Foreskin keratinocyte (primary cell): ENCODE measurements at places on chromosomes 1 and 21. TPM values are rescaled to one million over a fixed set of nuclear protein-coding genes. Genes with fewer than 3 reads are reported as not detected.

GRCh38 chr1:229485318-229485717, 22.8 kb downstream of the NUP133 start:
- DNase-seq = no peak

CASZ1 gene
- 2.7 and 3.5 TPM in 2 replicates for polyA plus RNA-seq

GRCh38 chr1:194485432-194485831, 1299.0 kb upstream of the B3GALT2 start:
- DNase-seq = no peak

DNA sequence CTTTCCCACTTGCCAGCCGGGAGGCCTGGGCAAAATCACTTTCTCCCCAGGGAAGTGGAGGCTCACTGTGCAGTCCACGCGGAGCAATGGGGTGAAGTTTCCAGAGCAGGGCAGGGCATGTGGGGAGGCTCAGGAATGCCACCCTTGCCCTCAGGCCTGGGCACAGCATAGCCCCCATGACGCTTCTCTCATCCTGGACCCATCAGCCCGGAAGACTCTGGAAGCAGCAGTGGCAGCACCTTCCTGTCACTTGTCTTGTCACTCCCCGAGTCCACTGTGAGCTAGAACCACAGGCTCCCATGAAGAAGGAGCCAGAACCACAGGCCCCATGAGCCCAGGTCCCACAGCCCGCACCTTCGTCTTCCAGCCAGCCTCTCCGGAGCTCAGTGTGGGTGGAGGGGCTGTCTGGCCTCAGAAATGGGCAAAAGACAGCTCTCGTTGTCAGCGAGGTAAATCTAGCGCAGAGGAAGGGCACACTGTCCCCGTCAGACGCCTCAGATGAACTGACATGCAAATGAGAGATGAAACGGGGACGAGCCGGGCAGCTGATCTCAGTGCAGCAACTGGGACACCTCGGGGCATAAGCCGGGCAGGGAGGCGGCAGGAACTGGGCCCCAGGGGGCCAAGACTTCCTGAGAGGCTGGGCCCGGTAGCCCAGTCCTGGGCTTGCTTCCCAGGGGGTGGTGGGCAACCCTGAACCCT, 6.1 kb downstream of the PDE9A start:
- DNase-seq = no peak

DNA sequence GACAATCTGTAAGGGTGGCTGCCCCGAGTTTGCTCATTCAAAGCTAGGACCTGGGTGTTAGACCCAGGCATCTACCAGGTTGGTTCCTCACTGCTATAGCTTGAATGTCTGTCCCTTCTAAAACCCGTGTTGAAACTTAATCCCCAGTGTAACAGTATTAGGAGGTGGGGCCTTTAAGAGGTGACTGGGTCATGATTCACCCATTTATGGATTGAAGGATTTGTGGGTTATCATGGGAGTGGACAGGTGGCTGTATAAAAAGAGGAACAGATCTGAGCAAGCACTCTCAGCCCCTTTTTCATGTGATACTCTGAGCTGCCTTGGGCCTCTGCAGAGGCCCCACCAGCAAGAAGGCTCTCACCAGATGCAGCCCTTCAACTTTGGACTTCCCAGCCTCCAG, 29.4 kb downstream of the PSMG1 start:
- DNase-seq = no peak

GRCh38 chr1:175833502-175833901, 90.1 kb upstream of the TNR start:
- DNase-seq = no peak

- DNase-seq = no peak
These were observed 35.1 kb downstream of the LHX4 start for GRCh38 chr1:180265201-180265600.

- no peak for DNase-seq
These were observed 58.9 kb downstream of the VPS26C start for GRCh38 chr21:37208056-37208721.

DNA sequence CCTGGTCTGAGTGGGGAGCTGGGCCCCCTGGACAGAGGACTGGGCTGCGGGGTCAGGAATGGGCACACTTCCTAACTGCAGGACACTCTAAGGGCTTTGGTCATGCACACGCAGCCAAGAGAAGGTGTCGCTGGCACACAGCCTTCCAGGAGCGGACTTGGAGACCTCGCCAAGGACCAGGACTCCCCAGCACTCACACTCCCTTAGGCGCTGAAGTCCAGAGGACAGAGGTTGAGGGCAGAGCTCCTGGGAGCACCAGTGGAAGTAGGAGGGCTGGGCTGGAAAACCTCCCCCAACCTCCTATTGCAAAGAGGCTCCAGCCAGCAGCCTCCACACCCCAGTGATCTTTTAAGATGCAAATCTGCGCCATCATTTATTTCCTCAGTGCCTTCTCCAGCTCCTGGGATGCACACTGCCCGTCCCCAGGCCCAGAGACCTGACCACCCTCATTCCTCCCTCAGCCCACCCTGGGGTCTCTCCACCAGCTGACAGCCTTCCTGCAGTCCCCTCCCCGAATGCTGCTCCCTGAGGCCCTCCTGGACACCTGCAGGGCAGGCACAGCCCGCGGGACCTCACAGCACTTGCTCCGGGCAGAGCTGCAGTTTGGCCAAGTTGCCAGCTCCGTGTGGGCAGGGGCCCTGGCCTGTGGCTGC, 3.0 kb downstream of the TSPEAR start:
- DNase-seq = no peak
